ENCODE measurements at places on chromosomes 2 and 18.

GRCh38 chr2:102289129-102289528 is 22.2 kb upstream of the IL1RL1 start:
- DNase-seq = no peak

DNA sequence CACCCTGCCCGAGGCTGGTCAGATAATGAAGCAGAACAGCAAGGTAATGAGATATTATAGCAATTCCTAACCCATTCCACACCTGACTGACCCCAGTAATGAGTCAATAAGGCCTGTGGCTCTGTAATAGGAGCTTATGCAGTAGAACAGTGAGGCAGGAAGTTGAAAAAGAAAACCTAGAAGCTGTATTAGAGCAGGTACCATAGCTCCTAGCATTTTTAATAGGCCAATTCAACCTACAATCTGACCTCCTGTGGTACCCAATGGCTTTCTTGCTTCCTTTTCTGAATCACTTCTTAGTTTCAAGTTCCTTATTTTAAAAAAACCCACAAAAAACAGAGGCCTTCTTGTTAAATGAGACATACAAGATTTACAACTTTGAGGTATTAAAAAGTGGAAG is 43.6 kb upstream of the MAP2 start:
- DNase-seq = no peak

DNA sequence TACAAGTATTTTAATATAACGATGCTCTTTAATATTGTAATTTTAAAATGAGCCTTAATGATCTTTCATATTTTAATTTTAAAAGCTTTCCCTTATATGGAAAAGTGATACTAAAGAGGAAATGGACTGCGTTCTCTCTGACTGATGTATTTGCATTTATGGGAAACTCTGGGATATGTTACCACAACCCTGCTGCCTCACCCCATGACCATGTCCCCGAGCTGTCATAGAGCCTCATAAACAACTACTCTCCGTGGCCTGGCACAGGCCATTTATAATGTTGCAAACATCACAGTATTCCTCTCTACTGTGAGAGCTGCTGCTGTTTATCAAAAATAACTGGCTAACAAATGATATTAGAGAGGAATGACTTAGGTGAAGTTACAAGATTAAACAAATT is 75.8 kb upstream of the SEC11C start:
- DNase-seq = no peak

DNA sequence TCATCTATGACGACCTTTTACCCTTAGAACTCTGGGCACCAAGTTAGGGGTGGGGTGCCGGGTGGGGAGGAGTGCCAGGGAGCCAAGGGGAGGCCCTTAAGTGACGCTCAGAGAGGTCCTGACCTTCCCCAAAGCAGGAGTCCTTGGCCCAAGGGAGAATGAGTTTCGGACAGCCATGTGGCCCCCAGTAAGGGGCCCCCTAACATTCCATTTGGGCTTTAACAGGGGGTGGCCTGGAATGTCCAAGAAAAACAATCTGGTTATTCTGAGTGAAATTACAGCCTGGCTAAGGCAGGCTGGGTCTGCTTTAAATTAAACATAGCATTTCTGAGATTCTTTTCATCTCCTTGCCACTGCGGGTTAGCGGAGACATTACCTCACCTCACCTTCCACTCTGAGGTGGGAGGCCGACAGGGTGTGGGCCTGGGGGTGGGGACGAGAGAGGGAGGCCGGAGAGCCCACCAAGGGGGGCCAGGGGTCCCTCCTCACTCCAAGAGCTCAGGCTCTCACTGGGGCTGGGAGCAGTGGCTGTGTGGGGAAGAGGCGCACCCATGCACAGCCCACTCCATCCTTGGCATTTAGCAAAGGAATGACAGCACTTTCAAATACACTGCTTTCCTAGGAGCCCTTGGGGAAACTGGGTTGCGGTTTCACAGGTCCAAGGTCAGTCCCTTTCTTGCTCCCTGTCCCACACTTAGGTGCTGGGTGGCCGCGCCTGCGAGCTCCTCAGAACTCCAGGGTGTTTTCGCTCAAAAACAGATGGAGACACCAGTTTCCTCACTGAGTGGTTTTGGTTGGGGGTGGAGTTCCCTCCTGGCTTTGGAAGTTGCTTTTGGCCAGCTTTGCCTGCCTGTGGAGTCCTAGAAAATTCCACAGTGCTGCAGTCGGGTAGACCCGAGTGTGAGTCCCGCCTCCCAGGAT is 107.4 kb downstream of the POLR1A start:
- DNase-seq = peak; percentile 41

DNA sequence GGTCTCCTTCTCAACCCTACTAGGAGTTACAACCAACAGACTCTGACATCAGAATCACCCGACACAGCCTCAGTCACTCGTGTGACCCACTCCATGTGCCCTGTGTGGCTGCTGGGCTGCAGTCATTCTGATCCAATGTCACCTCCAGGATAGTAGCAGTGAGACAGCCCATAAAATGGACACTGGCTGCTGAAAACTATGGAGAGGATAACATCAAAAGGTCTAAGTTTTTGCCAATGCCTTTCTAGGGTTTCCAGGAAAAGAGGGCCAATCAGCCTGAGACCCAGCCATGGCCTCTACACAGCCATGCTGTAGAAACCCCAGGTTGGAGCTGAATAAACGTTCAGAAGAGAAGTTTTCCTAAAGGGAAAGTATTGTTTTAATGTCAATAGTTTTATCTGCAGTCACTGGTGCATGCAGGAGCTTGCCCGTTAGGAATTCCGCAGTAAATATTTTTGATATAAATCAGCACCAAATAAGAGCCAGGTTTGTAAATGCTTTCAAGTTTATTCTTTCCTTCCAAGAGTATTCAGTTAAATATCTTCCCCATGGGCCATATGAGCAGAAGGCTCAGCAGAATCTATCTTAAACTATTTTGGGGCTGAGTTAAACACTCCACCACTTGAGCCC is 92.2 kb upstream of the PID1 start:
- DNase-seq = no peak

GRCh38 chr2:58006256-58006951 is 40.2 kb upstream of the VRK2 start:
- DNase-seq = peak; percentile 44

DNA sequence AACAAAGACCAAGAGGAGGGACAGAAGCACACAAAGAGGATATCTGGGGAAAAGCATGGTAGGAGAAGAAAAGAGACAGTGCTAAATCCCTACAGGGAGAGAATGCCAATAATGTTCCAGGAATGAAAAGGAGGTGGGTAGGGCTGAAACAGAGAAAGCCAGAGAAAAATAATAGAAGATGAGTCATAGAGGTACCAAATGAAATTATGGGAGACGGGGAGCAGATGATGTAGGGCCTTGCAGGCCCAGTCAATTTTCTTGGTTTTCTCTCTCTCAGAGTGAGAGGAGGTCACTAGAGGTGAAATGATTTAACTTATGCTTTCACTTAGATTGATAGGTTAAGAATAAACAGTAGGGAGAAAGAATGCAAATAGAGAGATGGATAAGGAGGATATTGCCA is 61.5 kb downstream of the RPRM start:
- no peak for DNase-seq

GRCh38 chr2:84700006-84700405 is 180.9 kb downstream of the TRABD2A start:
- no peak for DNase-seq

GRCh38 chr2:12970861-12971260 is 254.1 kb downstream of the TRIB2 start:
- DNase-seq = peak; percentile 42

DNA sequence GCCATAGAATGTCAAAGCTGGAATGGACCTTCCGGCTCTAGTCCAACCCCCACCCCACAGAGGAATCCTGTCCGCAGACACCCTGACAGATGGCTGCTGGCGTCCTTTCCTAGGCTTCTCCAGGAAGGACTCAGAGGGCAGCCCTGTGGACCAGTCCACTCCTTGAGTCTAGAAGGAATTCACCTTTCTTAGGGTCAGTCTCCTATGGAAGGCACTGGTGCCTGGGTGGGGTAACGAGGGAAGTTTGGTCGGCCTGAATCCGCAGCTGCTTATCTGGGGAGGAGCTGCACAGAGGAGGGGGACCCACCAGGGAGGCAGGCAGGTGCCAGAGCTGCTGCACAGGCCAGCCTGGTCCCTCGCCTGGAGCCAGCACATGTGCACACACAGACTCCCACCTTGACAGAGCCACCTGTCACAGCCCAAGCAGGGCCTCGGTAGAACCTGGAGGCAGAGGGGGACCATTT is 2.5 kb downstream of the DNMT3A start:
- DNase-seq = no peak

- no peak for DNase-seq
Observed at GRCh38 chr2:96527286-96528005, 9.1 kb upstream of the ARID5A start.

- DNase-seq = no peak
Observed at GRCh38 chr2:237909801-237910475, 50.5 kb downstream of the RAMP1 start.
